ENCODE measurements at places on chromosomes 3 and 15.

DNA sequence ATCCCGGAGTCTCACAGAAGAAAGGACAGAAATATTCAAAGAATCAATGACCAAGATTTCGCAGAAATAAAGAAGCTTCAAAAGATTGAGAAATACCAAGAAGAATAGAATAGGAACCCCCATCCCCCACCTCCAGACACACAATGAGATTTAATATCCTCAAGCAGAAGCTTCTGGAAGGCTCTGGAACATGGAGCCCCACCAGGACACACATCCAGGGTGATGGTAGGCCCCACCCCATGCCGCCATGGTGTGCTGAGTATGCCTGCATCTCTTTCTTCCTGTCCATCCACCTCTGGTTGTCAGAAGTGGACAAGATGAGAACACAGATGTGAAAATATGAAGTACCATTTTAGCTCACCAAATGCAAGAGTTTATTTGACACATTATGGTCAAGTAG is 19.3 kb downstream of the PRR23E start:
- no peak for DNase-seq

GRCh38 chr3:105598042-105598796 is 231.5 kb downstream of the ALCAM start:
- peak; percentile 75 for DNase-seq

DNA sequence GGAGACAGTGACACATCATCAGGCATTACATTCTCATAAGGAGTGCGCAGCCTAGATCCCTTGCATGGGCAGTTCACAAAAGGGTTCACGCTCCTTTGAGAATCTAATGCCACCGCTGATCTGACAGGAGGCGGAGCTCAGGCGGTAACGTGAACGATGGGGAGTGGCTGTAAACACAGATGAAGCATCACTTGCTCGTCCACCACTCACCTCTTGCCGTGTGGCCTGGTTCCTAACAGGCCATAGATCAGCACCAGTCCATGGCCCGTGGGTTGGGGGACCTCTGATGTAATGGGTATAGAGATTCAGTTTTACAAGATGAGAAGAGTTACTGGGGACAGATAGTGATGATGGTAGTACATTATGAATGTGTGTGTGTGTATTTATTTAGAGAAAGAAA is 63.0 kb downstream of the FRMD5 start:
- no peak for DNase-seq

DNA sequence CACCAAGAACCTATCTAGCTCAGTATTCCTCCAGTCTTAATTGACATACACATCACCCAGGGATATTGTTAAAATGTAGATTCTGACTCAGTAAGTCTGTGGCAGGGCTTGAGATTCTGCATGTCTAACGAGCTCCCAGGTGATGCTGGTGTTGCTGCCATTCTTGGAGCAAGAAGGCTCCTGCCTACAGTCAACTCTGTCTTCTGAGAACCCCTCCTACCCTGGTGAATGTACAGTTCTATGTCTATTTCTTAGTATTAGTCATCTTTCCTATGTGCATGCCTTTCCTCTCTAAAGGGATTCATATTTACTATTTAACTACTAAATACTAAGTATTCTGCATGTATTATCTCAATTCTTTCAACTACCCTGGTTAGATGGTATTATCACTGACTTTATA is 268.7 kb downstream of the EDEM1 start:
- no peak for DNase-seq

DNA sequence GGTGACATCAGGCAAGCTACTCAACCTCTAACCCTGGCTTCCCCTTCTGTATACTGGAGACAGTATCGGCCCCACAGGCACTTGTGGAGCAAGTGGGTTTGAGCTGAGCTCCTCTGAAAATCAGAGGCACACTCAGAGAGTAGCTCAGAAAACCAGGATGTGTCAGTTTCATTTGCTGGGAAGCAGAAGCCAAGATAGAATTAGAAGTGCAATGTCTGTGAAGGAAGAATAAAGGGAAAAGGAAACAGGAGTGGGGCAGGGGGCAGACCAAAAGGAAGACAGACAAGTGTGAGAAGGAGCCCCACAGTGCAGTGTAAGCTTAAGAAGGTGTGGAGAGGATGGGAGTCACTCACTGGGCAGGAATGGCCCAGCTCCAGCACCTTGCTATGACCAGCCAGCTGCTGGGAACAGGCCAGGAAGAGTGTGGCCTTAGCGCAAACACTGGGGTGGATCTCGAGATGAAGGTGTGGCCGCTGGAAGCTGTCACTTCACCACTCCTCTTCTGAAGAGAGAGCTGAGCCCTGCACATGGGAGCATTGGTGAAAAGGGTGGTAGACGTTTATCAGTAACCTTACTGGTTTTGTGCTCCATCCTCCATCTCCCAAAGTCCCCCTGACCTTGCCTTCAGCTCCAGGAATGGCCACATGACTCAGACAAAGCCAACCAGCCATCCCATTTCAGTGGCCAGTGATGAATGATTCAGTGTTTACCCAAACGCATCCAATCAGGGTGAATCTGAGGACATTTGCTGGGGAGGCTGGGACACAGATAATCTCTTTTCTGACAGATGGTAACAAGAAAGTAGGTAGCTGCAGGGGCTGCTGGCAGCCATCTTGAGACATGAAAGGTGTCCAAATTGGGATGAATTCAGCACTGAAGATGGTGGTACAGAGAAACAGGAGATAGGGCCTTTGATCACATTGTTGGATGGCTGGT is 108.4 kb downstream of the SHQ1 start:
- peak; percentile 29 for DNase-seq

DNA sequence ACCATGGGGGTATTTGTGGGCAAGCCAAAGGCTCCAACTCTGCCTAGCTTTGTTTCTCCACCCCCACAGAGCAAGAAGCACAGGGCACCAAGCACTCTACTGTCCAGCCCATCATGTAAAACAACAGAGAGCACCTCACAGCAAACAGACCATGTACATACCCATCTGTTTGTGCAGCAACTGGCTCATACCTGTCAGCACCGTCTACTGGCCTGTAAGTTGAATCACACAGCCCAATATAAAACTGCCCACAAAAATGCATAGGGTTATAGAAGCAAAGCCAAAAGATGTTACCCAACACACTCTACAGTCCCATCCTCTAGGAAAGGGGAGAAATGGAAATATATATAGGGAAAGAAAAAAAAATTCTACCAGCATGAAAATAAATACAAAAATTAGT is 139.7 kb upstream of the CPNE4 start:
- DNase-seq = no peak

Measured in mesendoderm (in vitro differentiated cells).